Activated T-helper 2 cell treated with anti-CD3 and anti-CD28 coated beads, Interferon-gamma antibody, Interleukin-2, Interleukin-4, amounts not matched to agents 10 μg/mL and 5 μg/mL and 100 μg/mL, durations not matched to agents 14 hours and 24 hours and 36 hours (primary cell): ENCODE measurements at places on chromosomes 5 and 9.

- no peak for DNase-seq
Observed at GRCh38 chr5:32852976-32853375, 141.9 kb downstream of the NPR3 start.

GRCh38 chr9:134518004-134518606 lies 123.5 kb upstream of the COL5A1 start:
- no peak for DNase-seq

DNA sequence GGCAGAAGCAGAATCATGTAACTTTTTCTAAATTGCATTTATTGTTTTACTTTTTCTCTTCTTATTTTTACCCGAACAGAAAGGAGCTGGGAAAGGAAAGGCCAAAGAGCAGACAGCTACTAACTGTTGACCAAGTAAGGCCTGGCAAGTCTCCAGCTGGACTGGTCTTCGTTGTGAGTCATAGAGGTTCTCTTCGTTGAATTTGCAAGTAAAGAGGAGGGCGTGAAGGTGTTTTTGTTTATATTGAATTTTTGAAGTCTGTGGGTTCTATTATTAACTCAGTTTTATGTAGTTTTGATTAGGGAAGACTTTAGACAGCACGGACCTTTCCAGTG lies 416.5 kb upstream of the CCNH start:
- no peak for DNase-seq

- DNase-seq: no peak
Observed at GRCh38 chr5:133267601-133268000, 215.8 kb downstream of the HSPA4 start.

- no peak for DNase-seq
Observed at GRCh38 chr5:32388432-32389129, 56.0 kb downstream of the ZFR start.

DNA sequence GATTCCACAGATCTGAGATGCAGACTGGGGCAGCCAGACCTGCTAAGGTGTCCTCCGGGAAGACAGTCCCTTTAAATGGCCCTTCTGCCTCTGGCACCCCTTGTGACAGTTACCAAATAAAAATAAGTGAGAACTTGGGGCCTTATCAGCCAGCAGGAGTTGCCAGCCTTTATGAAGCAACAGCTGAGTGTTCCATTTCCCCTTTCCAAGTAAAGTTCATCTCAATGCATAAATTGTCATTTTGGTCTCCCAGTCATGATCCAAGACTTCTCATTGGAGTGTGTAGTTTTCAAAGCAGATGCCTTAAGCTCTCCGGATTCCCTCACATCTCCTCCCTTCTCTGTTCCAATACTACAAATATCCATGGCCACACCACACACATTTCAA lies 4.1 kb downstream of the PTCH1 start:
- DNase-seq: no peak
